Activated T-helper 17 cell treated with anti-CD3 and anti-CD28 coated beads, Interleukin-2, amount 50 U/mL, for 72 hours (primary cell): ENCODE measurements at places on chromosomes 11 and 22. TPM values are rescaled to one million over a fixed set of nuclear protein-coding genes. Genes with fewer than 3 reads are reported as not detected.

- ATAC-seq = no peak
Observed at GRCh38 chr11:131934006-131934405, 563.6 kb downstream of the NTM start.

- ATAC-seq = no peak
Observed at GRCh38 chr22:19042285-19043120, 79.7 kb downstream of the DGCR2 start.

DNA sequence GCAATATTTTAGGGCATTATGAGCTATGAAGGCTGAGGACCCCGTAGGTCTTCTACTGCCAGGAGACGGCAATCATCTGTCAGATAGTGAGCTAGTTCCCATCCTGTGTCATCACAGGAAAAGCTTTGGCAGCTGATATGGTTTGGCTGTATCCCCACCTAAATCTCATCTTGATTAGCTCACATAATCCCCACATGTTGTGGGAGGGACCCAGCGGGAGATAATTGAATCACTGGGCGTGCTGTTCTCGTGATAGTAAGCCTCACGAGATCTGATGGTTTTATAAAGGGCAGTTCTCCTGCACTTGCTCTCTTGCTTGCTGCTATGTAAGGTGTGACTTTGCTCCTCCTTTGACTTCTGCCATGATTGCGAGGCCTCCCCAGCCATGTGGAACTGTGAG is 18.1 kb downstream of the CSRP3 start:
- ATAC-seq = no peak

DNA sequence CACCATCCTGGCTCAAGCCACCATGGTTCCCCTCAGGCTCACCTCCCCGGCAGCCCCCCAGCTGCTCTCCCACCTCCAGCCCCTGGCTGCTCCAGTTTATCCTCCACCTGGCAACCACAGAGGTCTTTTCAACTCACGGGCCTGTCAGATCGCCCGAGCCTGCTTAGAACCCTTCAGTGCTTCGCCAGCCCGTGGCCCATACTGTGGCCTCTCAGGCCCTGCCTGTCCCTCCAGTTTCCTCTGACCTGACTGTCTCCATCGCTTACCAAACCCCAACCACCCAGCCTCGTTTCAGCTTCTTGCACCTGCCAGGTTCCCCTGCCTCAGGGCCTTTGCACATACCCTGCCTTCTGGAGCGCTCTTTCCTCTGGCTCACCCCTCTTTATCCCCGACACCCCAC is 6.9 kb downstream of the KCNC1 start:
- ATAC-seq = no peak

GRCh38 chr11:106601684-106602297 is 416.5 kb downstream of the GUCY1A2 start:
- no peak for ATAC-seq

PRG3 gene
- not detected for total RNA-seq

DNA sequence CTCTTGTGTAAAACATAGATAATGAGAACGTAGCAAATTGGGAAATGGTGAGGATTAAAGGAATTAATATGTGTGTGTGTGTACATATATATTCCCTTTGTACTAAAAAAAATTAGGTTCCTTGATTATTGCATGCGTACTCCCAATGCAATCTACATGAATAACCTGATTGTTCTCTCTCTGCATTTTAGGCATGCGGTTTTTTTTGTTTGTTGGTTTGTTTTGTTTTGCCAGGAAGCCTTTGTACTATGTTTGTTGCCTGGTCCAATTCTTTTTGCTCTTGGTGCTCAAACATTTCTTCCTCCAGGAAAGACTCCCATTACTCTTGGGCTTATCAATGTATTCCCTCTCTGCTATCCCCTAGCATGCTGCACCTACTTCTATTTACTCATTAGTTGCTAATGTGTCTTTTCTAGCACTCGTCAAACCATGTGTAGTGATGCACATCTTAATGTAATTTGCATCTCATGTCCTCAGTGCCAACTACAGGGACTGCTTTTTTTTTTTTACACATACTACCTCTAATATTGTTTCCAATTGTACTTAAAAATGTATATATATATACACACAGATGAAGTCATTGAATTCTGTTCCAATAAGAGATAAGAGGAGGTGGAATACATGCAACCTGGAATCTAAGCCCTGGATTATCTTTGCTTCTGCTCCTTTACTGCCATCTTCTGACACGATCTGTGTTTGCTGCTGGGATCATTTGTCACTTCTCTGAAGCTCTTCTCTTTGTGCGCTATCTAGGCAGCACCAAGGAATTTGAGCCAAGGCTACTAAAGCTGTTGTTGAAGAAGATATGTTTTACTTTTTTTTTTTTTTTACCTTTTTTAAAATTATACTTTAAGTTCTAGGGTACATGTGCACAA is 197.2 kb upstream of the ANO3 start:
- no peak for ATAC-seq

PLEKHB1 gene
- 9.7 TPM for total RNA-seq

- no peak for ATAC-seq
Observed at GRCh38 chr22:29098296-29098695, 25.5 kb downstream of the KREMEN1 start.

TRPM5 gene
- total RNA-seq = not detected

SMC1B gene
- total RNA-seq = 0.43 TPM

- no peak for ATAC-seq
Observed at GRCh38 chr11:48002561-48002960, 22.2 kb downstream of the PTPRJ start.

- no peak for ATAC-seq
Observed at GRCh38 chr22:43955883-43956782, 891 bp downstream of the SAMM50 start.

RAG2 gene
- total RNA-seq = not detected
